ENCODE measurements at places on chromosomes 16 and 17.

- DNase-seq, result no peak
Measured at GRCh38 chr17:4540224-4540651, 14.9 kb downstream of the MYBBP1A start.

GRCh38 chr17:54521137-54521536 lies 379.5 kb upstream of the TOM1L1 start:
- DNase-seq, result no peak

DNA sequence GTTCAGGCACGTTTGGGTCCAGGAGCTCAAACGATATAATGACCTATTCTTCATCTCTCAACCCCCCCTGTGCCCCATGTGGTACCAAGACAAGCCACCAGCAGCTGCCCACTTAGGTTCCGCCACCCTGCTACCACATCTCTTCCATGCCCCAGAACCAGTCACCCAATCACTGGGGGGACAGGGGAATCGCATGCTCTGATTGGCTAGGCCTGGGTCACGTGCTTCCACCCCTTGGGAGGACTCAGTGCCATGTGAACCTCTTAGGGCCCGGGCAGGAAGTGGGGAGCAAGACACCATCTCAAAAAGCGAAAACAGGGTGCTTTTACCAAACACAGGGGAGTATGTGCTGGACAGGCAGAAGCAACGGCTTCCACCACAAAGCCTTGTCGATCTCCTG lies 91.3 kb downstream of the KATNIP start:
- no peak for DNase-seq

GRCh38 chr16:30113711-30114333 lies 485 bp upstream of the GDPD3 start:
- DNase-seq, result no peak

DNA sequence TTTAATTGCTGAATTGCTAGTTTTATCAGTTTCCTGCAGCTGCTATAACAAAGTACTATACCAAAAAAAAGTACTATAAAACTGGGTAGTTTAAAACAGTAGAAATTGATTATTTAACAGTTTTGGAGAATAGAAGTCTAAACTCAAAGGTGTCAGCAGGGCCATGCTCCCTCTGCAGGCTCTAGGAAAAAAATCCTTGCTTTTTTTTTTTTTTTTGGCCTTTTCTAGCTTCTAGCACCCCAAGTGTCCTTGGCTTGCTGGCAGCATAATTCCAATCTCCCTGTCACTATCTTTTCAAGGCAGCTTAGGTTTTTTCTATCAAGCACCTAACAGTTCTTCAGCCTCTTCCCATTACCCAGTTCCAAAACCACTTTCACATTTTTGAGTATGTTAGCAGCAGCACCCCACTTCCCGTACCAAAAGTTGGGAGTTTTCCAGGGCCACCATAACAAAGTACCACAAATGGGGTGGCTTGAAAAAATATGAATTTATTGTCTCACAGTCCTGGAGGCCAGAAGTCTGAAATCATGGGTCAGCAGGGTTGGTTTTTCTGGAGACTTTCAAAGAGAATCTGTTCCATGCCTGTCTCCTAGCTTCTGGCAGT lies 37.4 kb downstream of the BPTF start:
- DNase-seq, result no peak

DNA sequence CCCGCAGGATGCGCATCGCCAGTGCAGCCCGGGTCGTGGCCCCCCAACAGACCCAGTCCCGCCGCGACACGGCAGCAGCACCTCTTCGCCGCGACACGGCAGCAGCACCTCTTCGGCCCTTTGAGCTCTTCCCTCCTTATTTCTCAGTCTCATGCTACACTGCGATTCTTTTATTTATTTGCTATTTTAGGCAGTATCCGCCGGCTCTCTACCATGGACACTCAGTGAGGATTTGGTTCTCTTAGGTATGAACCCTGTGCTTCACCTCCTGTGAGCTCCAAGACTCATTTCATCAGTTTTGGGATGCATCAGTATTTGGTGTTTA lies 8.3 kb upstream of the MAP2K3 start:
- DNase-seq, result no peak

DNA sequence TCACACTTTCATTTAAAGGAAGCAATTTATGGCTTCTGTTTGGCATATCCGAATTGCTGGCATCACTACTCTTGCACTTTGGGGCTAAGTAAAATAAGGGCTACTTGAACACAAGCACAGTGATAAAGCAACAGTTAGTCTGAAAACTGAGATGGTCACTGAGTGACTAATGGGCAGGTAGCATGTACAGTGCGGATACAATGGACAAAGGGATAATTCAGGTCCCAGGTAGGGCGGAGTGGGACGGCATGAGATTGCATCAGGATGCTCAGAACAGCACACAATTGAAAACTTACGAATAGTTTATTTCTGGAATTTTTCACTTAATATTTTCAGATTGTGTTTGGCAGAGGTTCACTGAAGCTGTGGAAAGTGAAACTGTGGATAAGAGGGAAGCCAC lies 9.2 kb upstream of the SMIM36 start:
- no peak for DNase-seq

Measured in stimulated activated effector memory CD8-positive, alpha-beta T cell treated with anti-CD3 and anti-CD28 coated beads, Interleukin-12 subunit alpha, Interleukin-12 subunit beta, amount 100 ng/mL, for 72 hours (primary cell).